ENCODE measurements at places on chromosomes 5 and 9. TPM values are rescaled to one million over a fixed set of nuclear protein-coding genes. Genes with fewer than 3 reads are reported as not detected.

FBP1 gene
- not detected for total RNA-seq

ANKRD20A1 gene
- total RNA-seq, result 1.5 TPM

ARL14EPL gene
- 0.10 TPM for total RNA-seq

LARP1 gene
- 174 TPM for total RNA-seq

GGTA1 gene
- not detected for total RNA-seq

CXCL14 gene
- total RNA-seq, result 0.37 TPM

All from A549 treated with dexamethasone at 1 μM for 4 hours (cell line).